Kidney capillary endothelial cell (primary cell): ENCODE measurements at places on chromosomes 2 and 18.

GRCh38 chr2:76579911-76580310, 869.2 kb upstream of the GCFC2 start:
- no peak for DNase-seq

- DNase-seq: peak; percentile 33
These were observed 1.2 kb downstream of the PTPN4 start for GRCh38 chr2:119760956-119761275.

DNA sequence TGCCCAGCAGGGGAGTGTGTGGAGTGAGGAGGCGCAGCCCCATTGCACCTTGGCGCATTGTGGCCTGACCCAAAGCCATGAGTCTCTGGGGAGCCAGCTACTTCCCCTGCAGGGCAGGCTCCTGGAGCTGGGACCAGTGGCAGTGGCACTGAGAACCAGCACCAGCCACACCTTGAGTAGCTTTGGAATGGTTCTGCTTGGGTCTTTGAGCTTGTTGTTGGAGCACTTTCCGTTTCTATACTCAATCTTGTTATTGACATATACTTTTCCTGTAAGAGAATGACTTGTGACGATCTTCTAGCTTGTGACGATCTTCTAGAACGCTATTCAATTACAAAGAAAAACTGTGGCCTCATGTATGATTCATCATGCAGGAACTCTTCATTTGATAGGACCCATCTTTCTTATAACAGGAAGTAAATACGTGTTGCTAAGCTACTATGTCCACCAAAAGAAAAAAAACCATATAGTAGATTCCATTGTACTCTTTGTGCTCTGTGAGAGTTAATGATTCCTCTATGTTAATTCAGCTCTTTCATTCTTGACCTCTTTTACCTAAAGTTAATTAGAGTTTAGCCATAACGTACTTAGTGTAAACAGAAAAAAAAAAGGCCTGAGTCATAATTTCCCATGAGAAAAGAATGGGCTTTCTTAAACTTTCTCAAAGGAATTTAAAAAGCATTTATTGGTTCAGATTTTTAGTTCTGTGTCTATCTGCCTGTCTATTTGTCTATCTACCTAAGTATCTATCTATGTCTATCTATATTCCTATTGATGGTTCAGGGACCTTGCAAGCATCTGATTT, 113.1 kb downstream of the GATA6 start:
- peak; percentile 93 for DNase-seq

- DNase-seq: peak; percentile 39
These were observed 2.8 kb downstream of the CNDP2 start for GRCh38 chr18:74498712-74499627.

DNA sequence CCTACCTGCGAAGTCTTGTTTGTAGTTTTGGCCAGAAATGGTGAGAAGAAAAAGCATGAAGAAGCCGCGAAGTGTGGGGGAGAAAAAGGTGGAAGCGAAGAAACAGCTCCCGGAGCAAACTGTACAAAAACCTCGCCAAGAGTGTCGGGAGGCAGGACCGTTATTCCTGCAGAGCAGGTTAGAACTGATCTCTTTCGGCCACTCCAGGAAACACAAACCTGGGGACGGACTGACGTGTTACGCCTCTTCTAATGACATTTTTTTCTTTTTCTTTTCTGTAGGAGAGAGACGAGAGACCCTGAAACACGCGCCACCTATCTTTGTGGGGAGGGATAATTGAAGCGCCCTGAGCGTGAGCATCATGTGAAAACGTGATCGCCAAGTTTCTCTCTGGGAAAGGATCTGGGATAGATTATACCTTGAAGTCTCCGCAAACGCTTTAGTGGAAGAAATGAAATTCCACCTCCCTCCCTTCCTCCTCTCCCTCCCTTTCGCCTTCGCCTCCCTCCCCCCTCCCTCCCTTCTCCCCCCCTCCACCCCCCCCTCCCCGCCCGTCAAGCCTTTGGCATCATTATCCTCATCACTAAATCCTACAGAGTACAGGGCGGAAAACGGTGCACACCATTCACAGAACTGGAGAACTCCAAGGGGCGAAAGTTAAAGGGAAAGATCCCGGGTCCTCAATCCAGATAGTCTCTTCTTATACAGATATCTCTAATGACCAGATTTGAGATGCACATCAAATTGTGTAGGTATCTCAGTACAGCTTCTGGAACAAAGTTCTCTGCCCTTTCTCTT, at the start of gene ZEB2:
Gene ZEB2, minus strand, starts transcription at position 186 of the 798 bp plus-strand sequence. CDS start 2,769 bp downstream, outside the sequence.
- DNase-seq: no peak

DNA sequence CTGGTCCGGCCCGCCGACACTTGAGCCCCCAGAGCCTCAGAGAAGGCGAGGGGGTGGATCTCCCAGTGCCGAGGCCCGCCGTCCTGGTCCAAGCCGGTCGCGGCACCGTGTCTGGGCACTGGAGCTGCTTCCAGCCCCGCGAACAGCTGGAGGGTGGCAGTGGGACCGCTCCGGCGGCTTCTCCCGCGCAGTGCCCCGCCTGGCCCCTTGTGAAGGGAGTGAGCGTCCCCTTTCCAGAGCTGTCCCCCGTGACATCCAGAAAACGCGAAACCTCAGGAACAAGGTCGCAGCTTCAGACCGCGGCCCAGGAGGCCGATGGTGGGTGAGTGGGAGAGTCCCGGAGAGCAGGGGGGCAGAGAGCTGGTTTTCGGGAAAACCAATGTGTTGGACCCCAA, 579 bp upstream of the EMX1 start:
- DNase-seq: no peak

- no peak for DNase-seq
These were observed 70.8 kb upstream of the FSHR start for GRCh38 chr2:49225126-49225525.

GRCh38 chr2:112688086-112688880, 32.5 kb upstream of the NT5DC4 start:
- DNase-seq: peak; percentile 52

DNA sequence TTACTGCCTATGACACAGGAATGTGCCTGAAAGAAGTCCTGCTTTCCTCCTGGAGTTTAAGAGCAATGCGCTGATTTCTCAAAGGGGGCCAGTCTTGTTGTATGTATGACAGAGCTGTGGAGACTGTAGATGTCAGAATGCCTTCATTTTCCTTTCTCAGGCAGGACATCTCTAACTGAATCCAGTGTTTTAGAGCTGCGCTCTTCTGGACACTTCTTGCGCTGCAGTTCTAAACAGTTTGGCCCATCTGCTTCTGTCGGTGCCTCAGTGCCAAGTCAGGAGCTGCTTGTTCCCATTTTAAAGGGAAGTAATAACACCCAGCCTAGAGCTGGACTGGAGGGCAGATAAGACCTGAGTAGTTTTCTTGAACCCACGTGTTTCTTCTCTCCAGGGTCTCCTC, 91.4 kb downstream of the ESCO1 start:
- DNase-seq: no peak

GRCh38 chr2:72144632-72145288, 2.9 kb downstream of the CYP26B1 start:
- DNase-seq: no peak

GRCh38 chr18:33821503-33821902, 243.5 kb downstream of the ASXL3 start:
- DNase-seq: no peak

DNA sequence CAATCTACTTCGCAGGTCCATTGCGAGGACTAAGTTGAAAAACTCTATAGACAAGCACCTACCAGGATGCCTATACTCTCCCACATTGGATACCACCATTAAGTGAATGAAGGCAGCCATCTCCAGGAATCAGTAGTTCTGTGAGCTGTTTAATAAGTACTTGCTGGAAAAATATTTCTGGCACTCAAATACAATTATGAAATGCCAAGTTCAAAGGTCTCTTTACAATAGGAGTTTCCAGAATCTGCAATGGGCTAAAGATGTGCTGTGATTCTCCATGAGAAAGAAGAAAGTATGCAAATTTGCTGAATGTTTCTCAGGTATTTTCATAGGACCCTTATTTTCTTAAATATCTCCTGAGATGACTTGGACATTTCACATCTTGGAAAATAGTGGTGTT, 103.0 kb downstream of the AP1S3 start:
- DNase-seq: no peak

DNA sequence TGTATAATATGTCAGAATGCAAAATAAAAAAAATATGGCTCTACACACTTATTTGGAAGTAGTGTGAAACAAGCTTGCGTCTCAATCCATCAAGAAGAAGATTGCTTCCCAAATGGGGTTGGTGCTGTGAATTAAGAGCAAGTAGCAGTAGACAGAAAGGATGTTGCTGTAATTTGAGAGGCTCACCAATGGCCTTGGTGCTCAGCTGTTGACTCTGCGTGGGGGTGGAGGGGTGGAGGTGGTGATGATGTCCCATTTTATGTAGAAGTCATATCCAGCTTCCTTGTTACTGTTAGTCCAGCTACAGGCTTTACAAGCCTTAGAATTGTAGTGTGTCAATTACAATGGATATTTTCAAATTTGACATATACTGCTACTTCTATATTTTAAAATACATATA, 223.4 kb upstream of the RND3 start:
- no peak for DNase-seq

- DNase-seq: peak; percentile 32
These were observed 1.1 kb upstream of the TMEFF2 start for GRCh38 chr2:192195548-192196418.

GRCh38 chr2:118822015-118822414, 25.4 kb downstream of the EN1 start:
- no peak for DNase-seq

DNA sequence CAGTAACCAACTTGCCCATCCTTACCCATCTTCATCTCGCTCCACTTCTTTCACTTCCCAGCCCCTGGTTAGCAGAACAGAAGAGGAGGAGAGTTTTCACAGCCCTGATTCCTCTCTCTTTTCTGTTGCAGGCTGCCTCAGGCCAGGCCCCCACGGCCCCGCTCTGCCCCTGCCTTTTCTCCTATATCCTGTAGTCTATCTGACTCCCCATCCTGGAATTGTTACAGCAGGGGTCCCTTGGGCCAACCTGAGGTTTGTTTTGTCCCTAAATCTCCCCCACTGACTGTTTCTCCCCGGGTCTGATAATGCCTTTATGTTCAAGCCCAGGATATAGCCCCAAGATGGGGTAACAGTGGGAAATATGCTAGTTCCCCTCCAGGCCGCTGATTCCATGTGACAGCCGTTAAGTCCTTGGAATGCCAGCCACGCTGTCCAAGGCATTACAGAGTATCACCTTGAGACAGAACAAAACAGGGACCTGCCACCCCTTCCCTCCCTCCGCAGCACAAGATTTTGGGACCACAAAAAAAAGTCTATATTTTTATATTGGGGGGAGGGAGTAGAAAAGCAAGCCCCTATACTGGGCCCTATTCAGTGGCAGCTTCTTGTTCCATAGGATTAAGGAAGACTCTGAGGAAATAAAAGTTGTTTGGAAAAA, 1.4 kb downstream of the OST4 start:
- DNase-seq: no peak

DNA sequence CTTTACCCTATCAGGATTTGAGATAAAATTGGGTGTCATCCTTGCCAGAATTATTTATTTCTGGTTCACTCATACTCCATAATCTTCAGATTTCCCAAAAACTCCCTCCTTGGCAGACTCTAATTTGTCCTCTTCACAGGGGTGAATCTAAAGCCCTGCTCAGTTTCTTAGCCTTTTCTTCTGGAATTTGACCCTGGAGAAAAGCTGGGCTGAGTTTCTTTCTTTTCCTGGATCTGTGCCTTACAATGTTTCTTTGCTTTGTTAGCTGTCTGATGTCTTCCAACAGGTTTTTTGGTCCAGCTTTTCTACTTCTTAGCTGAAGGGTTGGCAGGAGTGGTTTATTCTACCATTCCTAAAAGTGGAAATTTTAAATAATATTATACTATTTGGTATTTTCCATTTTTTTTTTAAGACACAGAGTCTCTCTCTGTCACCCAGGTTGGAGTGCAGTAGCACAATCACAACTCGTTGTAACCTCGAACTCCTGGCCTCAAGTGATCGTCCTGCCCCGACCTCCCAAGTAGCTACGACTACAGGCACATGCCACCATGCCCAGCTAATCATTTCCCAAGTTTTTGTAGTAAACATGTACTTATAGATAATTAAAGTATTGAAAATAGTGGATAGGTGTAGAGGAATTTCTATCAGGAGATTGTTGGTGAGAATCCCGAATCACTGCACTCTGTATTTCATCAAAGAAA, 138.4 kb upstream of the TWIST2 start:
- no peak for DNase-seq

- DNase-seq: no peak
These were observed 571.7 kb upstream of the ACVR2A start for GRCh38 chr2:147273106-147273505.

DNA sequence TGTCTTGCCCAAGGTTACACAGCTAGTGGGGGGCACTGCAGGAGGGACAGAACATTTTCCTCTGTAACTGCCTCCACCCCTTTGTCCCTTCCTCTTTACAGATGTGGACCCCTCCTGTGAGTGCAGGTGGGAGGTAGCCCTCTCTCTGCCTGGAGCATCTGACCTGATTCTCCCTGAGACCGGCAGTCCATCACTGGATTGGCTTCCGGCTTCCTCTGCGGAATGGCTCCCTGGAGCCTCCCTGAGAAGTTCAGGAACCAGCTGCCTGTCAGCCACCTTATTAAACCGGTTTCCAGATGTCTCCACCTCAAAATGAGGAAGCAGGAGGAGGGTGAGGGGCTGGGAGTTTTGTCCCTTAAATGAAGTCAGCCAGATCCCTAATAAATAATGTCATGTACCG, 67.3 kb upstream of the TNP1 start:
- DNase-seq: no peak

GRCh38 chr2:58138396-58139030, 91.9 kb downstream of the VRK2 start:
- no peak for DNase-seq

GRCh38 chr18:12990641-12990966, 558 bp upstream of the CEP192 start:
- DNase-seq: no peak

GRCh38 chr2:240216167-240216566, 75.7 kb upstream of the OTOS start:
- DNase-seq: no peak

DNA sequence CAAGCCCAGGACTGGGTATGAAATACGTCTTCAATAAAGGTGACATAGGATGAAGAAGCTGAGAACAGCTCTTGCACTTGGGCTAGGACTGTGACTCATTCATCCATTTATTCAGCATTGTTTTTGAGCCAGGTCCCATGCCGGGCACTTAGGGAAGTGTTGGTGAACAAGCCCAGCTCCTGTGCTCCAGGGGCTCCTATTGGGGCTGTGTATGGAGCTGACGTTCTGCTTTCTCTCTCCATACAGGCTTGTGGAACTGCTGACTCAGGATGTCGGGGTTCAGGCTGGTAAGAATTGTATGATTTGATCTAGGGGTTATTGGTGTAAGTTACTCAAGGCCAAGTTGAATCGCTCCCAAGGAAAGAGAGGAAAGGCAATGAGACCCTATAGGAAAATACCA, 24.0 kb downstream of the MYO7B start:
- DNase-seq: no peak

GRCh38 chr2:37355735-37356134, 11.3 kb downstream of the QPCT start:
- DNase-seq: no peak

DNA sequence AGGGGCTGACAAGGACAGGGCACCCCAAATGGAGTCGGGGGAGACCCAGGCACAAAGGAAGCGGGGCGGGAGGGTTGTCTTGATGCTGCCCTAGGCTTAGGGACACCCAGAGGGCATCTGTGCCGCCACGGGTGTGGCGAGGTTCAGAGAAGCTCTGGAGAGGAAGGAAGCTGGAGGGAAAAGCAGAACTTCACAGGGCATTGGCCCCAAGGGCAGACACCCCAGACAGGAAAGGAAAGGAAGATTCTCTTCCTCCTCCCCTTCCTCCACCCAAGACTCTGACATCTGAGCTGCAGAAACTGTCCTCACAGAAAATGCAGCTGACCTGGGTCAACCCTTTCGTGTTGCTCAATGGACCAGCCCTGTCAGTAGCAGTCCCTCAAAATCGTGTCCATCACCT, 25.6 kb downstream of the DNMT3A start:
- DNase-seq: no peak
